ENCODE measurements at places on chromosomes 3 and 15.

- DNase-seq: no peak
These were observed 63.7 kb downstream of the KLF15 start for GRCh38 chr3:126293370-126294082.

- no peak for DNase-seq
These were observed 7.9 kb downstream of the GBE1 start for GRCh38 chr3:81753416-81754027.

- no peak for DNase-seq
These were observed 211.1 kb upstream of the GADL1 start for GRCh38 chr3:31105438-31106077.

- no peak for DNase-seq
These were observed 18.2 kb downstream of the CRTAP start for GRCh38 chr3:33132019-33132360.

GRCh38 chr3:38347421-38348200 lies 1.0 kb downstream of the XYLB start:
- no peak for DNase-seq

DNA sequence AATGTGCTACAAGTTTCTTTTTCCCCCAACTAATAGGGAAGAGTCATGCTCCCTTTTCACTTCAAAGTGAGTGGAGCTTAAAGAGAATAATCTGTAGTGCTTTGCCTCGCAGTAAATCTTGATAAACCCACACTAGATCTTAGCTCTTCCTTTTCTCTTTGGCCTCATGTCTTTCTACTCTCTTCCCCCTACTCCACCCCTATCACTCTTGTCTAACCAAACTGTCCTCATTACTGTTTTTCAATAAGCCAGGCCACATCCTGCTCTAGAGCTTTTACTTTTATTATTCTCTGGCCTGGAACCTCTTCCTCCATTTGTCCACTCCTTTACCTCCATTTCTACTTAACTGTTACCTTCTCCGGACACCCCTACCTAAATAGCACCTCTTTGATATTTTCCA lies 291.0 kb upstream of the SATB1 start:
- peak; percentile 30 for DNase-seq
